ENCODE measurements at places on chromosomes 3 and 15.

GRCh38 chr15:40340038-40340739, 550 bp downstream of the CCDC9B start:
- DNase-seq, result no peak

DNA sequence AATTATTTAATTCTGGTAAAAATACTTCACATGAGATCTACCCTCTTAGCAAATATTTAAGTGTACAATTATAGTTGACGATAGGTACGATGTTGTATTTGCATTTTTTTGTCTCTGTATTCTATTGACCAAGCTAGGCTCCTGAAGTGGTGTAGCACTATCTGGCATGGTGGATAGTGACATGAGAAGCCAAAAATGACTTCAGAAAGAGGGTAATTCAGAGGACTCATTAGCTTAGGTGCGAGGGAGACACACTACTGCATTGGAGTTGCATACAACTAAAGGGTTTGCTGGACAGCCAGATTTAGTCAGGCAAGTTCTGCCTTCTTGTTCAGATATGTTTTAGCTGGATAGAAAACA, 50.6 kb downstream of the KBTBD8 start:
- DNase-seq, result no peak

DNA sequence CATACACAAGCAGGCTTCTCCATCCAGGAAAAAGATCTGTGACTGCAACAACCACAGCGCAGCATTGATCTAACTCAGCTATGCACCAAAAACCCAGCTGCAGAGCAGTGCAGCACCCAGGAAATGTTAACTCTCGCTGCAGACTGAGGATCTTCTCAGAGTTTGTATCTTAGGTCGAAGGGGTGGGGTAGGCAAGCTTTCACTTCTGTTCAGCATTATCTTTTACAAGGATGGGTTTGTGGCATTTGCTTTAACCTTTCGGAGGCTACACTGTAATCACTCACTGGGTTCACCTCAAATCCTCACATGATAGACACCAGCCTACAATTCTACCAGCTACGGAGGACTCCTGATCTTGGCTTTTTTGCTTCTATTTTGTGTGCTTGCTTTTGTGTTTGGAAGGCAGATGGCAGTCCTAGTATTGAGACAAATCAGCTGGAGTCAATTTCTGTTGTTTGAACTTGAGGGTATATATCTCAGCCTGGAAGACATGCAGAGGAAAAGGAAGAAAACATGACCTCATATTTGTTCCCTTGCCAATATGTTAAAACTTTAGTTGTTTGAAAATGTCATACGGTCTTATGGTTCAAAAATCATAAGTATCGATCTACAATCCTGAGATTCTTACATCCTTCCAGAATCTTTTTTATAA, 25.2 kb downstream of the LRRK1 start:
- no peak for DNase-seq

GRCh38 chr3:150783316-150783715, 20.3 kb upstream of the SIAH2 start:
- no peak for DNase-seq

- no peak for DNase-seq
Measured at GRCh38 chr15:72128359-72128758, 10.2 kb downstream of the SENP8 start.

DNA sequence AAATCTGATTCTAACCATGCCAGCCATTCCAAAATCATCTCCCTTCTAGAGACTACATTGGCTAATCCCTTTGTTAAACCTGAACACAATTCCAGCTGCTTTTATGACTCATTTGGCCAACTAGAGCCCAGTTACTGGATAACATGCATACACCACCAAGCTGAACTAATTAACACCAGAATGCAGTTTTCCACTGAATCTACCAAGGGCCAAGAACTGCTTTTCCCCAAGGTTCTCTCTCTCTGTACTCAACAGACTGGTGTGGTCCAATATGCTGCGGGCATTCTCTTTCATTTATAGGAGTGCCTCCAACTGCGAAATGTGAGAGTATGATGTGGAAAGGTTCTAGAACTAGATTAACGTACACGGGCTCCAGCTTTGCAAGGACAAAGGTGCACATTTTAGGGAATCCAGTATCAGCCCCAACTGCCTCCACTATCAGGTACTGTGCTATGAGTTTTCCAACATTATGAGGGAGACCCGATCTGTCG, 1.5 kb downstream of the CHSY1 start:
- no peak for DNase-seq

DNA sequence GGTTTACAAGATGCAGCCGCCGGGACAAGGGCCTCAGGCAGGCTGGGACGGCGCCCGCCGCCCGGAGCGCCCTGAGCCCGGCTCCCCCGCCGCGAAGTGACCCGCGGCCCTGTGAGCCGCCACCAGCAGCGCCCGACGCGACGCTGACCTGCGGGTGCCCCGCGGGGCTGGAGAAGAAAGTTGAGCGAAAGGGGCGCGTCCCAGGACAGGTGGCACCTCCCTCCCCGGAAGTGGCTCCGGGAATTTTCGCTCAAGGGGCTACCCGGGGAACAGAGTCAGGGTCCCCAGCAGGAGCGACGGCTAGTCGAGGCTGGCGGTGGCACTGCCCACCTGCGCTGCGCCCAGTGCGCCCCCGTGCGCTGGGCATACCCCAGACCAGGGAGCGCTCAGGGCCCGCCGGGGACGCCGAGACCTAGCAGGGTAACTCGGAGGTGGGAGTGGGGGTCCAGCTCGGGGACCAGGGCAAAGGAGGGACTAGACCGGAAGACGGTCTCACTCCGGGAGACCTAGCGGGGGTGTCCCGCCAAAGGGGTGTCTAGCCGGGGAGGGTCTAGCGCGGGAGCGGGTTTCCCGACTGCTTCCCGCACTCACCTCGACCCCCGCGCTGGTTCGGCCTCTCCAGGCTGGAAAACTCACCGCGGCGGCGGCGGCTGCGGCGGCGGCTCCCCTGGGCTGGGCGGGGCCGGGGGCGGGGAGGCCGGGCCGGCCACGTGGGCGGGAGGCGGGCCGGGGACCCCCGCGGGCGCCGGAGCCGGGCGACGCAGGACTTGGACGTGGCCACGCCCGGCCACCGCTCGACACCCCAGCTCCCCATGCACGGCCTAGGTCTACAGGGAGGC, 18.4 kb downstream of the SPATA12 start:
- DNase-seq, result no peak

DNA sequence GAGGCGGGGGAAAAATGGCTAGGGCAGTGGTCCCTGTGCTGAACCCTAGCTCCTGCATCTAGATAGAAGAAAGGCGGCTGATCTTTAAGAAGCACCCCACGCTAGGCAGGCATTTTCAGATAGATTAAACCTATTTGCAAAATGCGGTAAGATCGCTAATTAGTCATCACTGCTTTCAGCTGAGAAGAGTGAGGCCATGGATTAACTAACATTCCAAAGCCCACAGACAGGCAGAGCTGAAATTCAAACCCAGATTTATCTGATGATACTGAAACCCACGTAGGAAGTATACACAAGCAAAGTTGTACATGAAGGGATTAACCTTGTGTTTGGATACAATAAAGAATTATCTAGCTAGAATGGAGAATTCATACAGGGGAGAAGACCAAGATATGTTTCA, 4.8 kb downstream of the ADPGK start:
- DNase-seq, result no peak

GRCh38 chr3:176687754-176688153, 509.5 kb downstream of the TBL1XR1 start:
- DNase-seq, result no peak

GRCh38 chr15:65184305-65184867, 756 bp downstream of the CLPX start:
- peak; percentile 23 for DNase-seq

DNA sequence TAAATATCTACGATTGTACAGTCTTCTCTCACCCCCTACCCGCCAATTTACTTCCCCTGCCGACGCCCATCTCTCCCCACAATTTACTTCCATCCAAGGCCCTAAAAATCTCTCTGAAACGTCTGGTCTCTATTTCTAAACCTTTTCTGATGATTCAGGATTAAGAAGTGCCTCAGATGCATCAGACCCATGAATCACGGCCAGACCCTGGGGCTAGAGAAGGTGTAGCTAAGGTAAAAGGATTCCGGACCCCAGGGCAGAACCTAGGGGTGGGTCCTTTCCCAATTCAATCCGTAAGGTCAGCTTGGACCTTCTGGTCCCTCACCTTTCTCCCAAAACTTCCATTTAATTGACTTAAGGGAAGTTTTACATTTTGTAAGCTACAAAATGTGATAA, 46.4 kb downstream of the LRIG1 start:
- DNase-seq, result no peak

- DNase-seq, result no peak
Measured at GRCh38 chr3:191355406-191355805, 25.1 kb upstream of the UTS2B start.

DNA sequence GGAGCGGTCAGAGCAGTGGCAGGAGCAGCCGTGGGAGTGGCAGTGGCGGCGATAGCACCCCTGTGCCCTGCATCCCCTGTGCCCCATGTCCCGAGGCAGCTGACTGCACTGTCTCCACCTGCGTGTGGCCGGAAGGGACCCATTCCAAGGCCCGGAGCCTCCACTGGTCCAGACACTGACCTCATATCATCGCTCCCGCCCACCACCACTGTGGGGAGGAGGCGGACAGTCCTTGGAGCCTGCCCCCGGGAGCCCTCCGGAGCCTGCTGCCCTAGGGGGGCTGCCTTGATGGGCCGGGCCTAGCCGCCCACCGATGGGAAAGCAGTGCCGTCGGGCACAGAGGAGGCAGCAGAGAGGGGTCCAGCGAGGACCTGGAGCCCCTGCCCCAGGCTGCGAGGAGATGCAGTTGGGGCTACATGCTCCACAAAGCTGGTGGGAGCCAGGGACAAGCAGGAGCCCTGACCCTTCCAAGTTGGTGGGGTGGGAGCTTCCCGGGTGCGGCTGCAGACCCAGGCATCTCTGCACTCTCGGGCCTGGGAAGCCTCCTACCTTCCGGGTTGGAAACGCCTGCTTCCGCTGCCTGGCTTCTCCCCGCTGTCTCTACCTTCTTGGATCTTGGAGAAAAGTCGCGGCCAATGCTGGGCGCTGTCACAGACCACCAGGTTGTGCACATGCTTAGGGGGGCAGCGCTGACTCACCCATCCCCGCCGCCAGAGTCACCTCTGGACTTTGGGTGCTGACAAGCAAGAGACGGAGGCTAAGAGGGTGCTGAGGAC, 283.2 kb upstream of the ROBO1 start:
- no peak for DNase-seq
